CD4-positive, alpha-beta T cell treated with Interleukin-10 for 1 hour (primary cell): ENCODE measurements at places on chromosomes 6 and 20.

DNA sequence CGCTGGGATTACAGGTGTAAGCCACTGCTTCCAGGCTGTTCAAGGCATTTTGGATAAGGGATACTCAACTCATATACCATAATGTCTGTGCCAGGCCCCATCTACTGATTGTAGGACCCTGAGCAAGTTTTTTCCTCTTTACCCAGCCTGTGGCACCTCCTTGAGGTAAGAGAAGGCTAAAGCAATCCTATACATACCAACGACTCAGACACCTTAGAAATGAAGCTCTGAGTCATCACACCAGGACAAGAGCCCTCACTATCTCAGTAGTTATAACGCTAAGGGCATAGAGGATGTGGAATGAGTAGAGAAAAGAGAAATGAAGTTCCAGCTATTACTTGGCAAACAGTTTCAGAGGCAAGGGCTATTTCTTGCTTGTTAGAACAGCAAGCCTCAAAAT is 16.9 kb downstream of the NDRG3 start:
- DNase-seq, result peak; percentile 13

DNA sequence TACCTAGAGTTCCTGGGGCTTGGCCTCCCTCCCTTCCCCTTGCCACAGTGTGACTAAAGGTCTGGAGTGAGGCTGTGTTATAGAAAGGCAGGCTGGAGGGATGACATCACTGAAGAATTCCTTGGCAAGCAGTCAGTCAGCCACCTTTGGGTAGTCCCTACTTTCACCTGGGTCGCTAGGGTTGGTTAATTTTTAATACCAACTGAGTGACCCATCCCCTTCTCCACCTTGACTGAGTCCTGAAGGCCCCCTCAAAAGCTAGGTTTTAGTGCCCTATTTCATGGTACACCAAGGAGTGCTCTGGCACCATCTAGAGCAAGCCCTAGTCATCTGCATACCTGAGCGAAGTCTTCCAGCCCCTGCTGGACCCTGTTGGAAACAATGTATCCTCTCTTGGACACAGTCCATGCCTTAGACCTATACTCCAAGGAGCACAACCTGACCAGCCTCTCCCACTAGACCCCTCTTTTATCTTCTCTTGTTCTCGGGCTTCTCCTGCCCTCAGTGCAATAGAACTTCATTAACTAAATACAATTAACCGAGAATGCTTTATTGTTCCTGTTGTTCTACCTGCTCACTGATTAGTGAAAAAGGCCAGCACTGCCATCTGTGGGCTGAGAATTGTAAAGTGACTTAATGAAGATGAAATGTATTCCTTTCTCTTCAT is 44.6 kb downstream of the RIN2 start:
- no peak for DNase-seq

DNA sequence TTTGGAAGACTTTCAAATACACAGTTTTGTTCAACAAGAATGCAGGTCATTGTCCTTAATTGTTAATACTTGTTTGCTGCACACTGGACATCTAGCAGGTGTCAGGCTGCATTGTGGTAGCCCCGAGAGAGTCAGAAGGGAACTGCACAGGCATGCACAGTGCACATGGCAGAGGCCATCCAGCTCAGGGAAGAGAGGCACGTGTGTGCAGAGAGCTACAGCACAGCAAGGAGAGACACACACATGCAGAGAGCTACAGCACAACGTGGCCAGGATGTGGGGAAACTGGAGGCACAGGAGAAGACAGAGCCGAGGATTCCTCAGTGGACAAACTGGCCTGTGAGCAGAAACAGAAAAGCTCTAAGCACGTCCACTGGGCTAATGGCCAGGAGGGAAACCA is 272.0 kb downstream of the SMOC2 start:
- DNase-seq, result no peak

DNA sequence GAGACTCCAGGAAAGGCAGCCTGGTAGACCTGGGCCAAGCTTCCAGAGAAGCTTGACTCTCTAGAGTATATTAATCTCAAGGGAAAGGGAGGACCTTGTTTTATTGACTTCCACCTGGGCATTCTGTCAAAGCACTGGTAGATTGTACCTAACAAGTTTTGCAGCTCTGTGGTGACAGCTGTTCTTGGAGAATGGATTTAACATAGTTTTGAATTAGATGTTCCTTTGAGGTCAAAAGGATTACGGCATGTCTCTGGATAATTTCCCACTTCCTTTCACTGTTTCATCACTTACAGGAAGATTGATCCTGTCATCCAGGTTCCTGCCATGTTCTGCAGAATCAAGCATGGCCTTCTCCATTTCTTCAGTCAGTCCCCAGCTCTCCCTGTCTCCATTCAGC is 246.0 kb downstream of the PHACTR1 start:
- no peak for DNase-seq

GRCh38 chr6:16438718-16439591 is 200.6 kb downstream of the GMPR start:
- peak; percentile 54 for DNase-seq

DNA sequence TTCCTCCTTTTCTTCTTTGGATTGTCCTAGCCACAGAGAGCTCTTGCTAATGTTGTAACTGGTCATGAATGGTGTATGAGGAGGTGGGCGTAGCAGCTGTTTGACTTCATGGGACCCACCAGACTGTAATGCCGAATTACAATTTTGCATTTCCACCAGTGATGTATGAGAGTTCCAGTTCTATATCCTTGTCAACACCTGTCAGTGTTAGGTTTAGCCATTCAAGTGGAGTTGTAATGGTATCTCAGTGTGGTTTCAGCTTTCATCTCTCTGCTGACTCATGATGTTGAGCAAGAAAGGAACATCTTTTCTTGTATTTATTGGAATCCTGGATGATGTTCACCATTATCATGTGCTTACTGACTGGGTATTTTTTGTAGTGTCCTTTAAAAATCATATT is 5.1 kb downstream of the IGF2R start:
- DNase-seq, result no peak

DNA sequence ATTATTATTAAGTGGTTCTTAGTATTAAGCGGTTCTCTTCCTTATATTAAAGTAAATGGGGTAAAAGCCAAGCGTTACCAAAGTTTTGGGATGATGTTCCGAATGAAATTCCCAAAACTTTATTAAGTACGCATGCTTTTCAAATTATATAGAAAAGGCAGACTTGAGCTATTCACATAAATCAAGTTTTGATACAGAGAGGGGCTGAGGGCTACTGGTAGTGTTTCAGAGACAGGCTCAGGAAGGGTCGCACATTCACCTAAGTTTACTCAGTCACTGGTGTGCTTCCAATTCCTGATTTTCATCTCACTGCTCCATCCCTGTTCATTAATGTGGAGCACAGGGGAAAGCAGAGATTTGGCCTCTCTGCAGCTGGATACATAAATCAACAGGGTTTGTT is 652.2 kb downstream of the QKI start:
- DNase-seq, result no peak

- DNase-seq, result no peak
These were observed 155.8 kb downstream of the TRDN start for GRCh38 chr6:123480986-123481385.

DNA sequence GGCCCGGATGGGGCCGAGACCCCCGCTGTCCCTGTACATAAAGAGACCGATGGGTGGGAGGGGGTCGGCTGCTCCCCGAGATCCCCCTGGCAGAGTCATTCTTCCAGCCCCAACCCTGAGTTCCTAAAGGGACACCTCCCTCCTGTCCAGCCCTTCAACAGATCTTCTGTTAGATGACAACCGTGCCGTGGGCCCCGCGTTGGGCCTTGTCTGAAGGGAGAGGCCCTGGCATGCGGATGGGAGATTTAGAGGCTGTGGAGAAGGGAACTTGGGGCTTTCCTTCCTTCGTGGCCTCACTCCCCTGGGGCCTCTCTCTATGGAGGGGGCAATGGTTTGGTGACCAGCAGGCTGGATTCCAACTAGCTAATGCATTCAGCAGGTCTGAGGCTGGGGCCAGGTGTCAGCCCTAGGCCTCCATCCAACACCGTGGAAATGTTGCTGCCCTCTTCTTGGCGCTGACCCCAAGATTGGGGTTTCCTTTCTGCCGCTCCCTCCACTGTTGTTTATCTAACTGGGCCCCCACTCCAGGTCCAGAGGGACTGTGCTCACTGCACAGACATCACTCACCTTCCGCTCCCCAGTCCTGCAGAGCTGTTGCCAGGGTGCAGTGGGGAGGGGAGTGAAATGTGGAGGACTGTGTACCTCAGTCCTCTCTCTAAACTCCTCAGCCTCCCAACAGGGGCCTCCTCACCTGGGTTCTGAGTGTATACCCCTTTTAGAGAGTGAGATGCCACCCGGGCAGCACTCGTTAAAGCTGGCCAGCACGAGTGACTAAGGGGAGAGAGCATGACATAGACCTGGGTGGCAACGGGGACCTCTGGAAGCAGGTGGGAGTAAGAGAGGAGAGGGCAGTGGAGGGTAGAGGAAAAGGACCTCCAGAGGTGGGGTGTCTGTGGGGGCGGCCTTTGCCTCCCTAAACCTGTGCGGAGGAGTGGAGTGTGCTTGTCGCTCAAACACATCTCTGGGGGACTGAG is 6.7 kb downstream of the TMEM151B start:
- DNase-seq, result no peak

DNA sequence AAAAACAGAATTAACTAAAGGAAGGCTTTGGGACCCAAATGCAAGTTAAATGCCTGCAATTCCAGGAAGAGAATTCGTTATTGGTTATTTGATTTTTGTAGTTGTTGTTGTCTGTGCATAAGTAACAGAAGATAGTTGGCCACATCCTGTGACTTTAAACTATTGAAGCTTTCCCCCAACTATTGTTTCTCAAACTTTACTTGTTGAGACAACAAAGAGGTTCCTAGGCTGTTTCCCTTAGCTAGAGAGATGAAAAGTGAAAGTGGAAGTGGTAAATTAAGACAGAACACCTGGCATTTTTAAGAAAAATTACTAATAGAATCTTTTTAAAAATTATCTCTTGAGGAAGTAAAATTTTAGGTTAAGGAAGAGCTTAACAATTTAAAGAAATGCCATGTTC is 525.2 kb downstream of the PKHD1 start:
- no peak for DNase-seq

GRCh38 chr6:54138795-54139194 is 27.6 kb downstream of the MLIP start:
- DNase-seq, result no peak

DNA sequence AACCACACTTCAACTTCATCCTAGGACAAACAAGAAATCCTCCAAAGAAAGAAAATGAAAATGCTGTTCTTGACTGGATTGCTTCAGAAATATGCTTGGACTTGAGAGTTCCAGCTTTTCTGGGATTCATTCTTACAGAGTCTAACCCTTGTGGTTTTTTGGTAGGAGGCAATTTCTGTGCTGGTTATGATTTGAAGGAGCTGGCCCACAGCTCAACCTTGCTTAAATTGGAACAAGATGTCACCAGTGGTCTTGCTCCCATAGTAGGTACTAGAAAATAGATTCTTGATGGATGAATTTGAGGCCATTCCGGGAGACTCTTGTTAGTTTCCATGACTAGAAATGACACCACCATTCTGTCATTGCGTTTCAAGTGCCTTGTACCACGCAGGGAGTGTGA is 54.3 kb upstream of the BMP6 start:
- DNase-seq, result no peak

GRCh38 chr6:159103396-159104162 is 58.8 kb upstream of the TAGAP start:
- no peak for DNase-seq
